ENCODE measurements at places on chromosomes 2 and 18. TPM values are rescaled to one million over a fixed set of nuclear protein-coding genes. Genes with fewer than 3 reads are reported as not detected.

The EFHD1 gene
- total RNA-seq: 16.6 TPM

The KATNAL2 gene
- total RNA-seq: 0.06 TPM

The DCC gene
- not detected for total RNA-seq

The HSBP1L1 gene
- 44.7 TPM for total RNA-seq

The SERPINB7 gene
- 7.5 TPM for total RNA-seq

The SCYGR4 gene
- not detected for total RNA-seq

The SERPINB10 gene
- 0.98 TPM for total RNA-seq

The MPP4 gene
- total RNA-seq: 1.0 TPM

The FOXI3 gene
- 0.17 TPM for total RNA-seq

The NEMP2 gene
- 5.1 TPM for total RNA-seq

The PGAP1 gene
- 2.6 TPM for total RNA-seq

The EPHA4 gene
- total RNA-seq: 13.3 TPM

The COA5 gene
- total RNA-seq: 9.3 TPM

The TEX44 gene
- total RNA-seq: not detected

The MALL gene
- 35.7 TPM for total RNA-seq

The ERICH2 gene
- total RNA-seq: not detected

The PDE11A gene
- total RNA-seq: 1.2 TPM

The TLX2 gene
- total RNA-seq: not detected

The STPG4 gene
- total RNA-seq: not detected

The FAM237A gene
- not detected for total RNA-seq

The TUBB8B gene
- total RNA-seq: not detected

The ALLC gene
- not detected for total RNA-seq

The GRB14 gene
- 24.1 TPM for total RNA-seq

The SLC4A3 gene
- 12.2 TPM for total RNA-seq

The TMX3 gene
- total RNA-seq: 30.8 TPM

The PLCL1 gene
- total RNA-seq: not detected

The IL36A gene
- total RNA-seq: not detected

The B3GNT7 gene
- total RNA-seq: 10.7 TPM

The KCNE4 gene
- total RNA-seq: not detected

The REG3G gene
- not detected for total RNA-seq

The GALM gene
- total RNA-seq: 7.2 TPM

The GPR39 gene
- total RNA-seq: 10.8 TPM

Measured in epithelial cell of proximal tubule (primary cell).